ENCODE measurements at places on chromosomes 4 and X. TPM values are rescaled to one million over a fixed set of nuclear protein-coding genes. Genes with fewer than 3 reads are reported as not detected.

- H3K4me3 ChIP-seq: no peak overlapping the region
- H3K4me1 ChIP-seq: no peaks in the 10 kb centered on the region
- DNase-seq: no peak
- H3K27ac ChIP-seq: no peak overlapping the region
Observed at GRCh38 chr4:47674144-47674543, 163.7 kb downstream of the CORIN start.

The ABCG2 gene
- not detected for polyA plus RNA-seq

The P2RY4 gene
- 0.17 TPM for polyA plus RNA-seq

DNA sequence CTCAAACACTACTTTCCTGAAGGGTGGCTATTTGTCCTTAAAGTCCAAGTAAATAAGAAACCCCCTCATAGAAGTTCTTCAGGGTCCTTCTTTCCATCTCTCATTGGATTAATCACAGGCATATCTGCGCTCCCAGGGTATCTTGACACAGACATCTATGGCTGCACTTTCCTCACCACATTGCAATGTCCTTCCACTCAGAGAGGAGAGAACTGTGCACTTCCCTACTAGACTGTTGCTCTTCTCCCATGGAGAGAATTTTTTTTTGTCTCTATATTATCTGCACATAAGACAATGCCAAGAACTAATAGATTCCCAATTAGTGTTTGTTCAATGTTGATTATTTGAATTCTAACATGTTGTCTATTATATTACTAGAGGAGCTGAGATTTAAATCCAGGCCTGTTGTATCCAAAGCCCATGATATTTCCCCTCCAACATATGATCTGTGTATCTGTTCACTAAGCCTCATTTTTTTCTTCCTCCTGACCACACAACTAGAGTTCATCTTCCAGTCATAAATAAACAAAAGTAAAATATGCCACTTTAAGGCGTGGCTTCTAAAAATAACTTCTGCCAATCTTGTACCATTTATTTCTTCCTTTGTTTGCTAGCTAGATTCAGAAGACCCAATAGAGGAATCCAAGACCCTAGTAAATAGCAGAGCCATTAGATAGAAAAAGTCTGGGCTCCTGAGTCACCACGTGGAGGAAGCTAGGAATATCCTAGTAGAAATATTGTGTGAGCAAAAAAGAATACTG lies 61.5 kb upstream of the FAM241A start:
- no peaks in the 10 kb centered on the region for H3K4me1 ChIP-seq
- H3K27ac ChIP-seq: no peak overlapping the region
- no peak overlapping the region for H3K4me3 ChIP-seq
- no peak for DNase-seq
- H3K36me3 ChIP-seq: no peaks in the 10 kb centered on the region

DNA sequence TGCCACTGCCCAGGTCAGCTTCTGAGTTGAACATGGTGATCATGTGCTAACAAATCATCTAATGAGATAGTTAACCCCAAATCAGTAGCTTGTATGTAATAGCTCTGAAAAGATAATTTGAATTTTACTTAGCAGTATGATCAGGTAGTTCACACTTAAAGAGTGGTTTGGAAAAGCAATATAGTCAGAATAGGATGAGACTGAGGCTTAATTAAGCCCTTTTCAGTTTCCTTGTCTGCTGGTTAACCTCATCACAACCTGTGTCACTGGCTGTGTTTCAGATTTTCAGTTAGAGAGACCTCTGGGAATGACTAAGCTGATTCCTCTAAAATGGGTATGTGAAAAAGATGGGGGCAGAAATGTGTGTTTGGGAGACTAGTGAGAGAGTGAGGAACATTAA lies 38.1 kb downstream of the GPR174 start:
- no peaks in the 10 kb centered on the region for H3K27me3 ChIP-seq
- no peak overlapping the region for H3K4me3 ChIP-seq
- DNase-seq: no peak
- H3K27ac ChIP-seq: no peak overlapping the region
- H3K4me1 ChIP-seq: no peaks in the 10 kb centered on the region

GRCh38 chr4:122796801-122797404 lies 29.7 kb upstream of the FGF2 start:
- no peaks in the 10 kb centered on the region for H3K27me3 ChIP-seq
- DNase-seq: no peak
- no peak overlapping the region for H3K4me3 ChIP-seq
- H3K27ac ChIP-seq: no peak overlapping the region
- no peaks in the 10 kb centered on the region for H3K36me3 ChIP-seq
